Substantia nigra (tissue), 51 donors: ENCODE measurements at places on chromosomes 12 and 14.

DNA sequence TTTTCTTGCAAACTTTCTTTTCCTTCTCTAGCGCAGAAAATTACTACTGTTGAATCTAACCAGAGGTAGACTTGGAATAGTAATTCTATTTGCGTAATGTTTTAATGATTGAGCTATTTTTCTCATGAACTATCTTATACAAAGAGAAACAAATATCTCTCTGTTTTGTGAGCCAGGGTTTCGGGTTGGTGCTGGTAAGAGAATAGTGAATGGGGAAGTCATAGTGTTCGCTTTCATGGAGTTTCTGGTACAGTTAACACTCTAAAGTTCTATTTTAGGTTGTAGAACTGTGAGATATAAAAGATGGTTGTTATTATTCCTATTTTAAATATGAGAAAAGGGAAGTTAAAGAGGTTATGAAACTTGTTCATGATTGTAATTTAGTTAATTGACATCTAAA is 6.6 kb downstream of the CLEC1B start:
- no peak for DNase-seq

GRCh38 chr12:4106621-4107020 is 166.9 kb upstream of the CCND2 start:
- no peak for DNase-seq

DNA sequence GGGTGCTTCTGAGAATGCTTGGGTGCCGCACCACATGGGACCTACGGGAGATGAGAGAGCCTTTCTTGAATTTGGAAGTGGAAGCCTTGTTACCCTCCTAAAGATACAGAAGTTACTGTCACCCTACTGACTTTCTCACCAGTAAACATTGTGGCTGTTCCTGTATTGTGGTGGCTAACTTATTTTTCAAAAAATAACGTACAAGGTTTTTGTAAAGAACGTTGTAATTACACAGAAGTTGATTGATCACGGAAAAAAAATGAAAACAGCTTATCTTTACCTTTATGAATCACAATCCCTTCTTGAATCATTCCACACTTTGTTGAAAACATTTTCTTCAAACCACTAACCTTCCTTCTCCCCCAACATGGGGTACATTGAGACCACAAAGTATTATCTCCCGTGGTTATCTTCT is 22.0 kb upstream of the PPFIBP1 start:
- no peak for DNase-seq

- DNase-seq, result no peak
Measured at GRCh38 chr12:98439981-98440581, 75.3 kb upstream of the TMPO start.

- no peak for DNase-seq
Measured at GRCh38 chr12:19886639-19887064, 447.4 kb downstream of the AEBP2 start.

- peak; percentile 39 for DNase-seq
Measured at GRCh38 chr12:109115758-109116610, at the start of gene ACACB. Gene ACACB, plus strand, starts transcription at chr12:109116587. Its CDS starts 22,819 bp downstream, at chr12:109139406.

DNA sequence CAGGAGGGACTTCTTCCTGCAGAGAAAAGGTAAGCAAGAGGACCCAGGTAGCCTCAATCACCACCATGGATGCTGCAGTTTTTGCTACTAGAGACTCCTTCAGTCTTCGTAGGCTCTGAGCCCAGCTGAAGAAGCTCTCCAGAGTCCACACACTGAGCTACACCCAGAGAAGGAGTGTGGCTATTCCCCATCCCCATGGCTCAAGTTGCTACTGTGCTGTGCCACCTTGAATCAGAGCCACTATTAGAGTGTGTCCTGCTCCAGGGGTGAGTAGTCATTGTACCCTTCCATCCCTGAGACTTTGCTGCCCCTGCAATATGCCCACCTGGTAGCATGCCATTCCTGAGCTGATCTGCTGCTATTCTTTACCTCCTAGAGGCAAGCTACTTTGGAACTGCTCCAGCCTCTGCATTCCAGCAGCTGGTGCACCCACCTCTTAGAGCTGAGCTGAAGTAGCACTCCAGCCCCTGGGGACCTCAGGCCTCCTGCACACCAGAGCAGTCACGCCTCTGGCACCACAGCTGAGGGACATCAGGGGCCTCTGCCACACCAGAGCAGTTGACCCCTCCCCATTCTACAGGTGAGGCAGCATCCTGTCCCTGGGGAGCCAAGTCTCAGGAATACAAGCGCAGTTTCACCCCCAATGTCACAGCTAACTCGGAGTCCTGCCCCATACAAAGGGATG is 213.0 kb downstream of the TRHDE start:
- no peak for DNase-seq

- no peak for DNase-seq
Measured at GRCh38 chr14:50344116-50344775, 32.1 kb downstream of the DMAC2L start.

- no peak for DNase-seq
Measured at GRCh38 chr14:23469906-23470403, 452 bp downstream of the NGDN start.

DNA sequence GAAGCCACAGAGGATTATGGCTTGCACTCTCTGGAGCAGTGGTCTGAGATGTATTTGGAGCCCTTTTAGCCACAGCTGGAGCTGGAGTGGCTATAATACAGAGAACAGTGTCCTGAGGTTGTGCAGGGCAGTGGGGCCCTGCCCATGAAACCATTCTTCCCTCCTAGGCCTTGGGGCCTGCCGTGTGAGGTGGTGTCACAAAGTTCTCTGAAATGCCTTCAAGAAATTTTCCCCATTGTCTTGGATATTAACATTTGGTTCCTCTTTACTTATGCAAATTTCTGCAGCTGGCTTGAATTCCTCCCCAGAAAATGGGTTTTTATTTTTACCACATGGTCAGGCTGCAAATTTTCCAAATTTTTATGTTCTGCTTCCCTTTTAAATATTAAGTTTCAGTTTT is 79.3 kb downstream of the UNC79 start:
- DNase-seq, result no peak

DNA sequence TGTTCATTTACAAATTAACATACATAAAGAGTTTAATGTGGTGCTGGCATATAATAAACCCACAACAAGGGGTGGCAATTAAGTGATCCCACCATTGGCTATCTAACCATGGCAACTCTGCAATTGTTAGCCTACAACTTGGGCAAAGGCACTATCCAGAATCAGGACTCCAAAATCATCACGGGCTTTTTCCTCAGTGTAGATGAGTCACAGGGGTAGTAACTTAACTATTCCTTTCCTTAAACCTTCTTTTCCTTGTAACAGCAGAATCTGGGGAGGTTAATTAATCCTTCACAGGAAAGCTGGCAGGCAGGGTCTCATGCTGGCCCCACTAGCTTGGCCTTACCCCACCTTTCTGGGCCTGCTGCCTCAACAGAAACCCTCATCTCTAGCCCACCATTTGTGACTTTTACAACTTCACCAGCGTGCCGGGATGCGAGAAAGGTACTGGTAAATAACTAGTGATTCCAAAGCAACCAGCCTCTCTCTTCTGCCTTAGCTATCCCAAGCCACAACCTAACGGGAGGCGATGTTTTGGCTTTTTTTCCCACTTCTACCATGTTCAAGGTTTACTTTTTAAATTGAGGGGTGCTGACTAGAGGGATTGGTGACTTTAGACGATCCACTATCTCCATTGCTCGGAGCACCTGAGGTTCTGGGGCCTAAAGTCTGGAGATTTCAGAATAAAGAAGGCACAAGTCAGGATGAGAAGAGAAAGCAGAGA is 744 bp downstream of the ATP5MC2 start:
- DNase-seq, result no peak

DNA sequence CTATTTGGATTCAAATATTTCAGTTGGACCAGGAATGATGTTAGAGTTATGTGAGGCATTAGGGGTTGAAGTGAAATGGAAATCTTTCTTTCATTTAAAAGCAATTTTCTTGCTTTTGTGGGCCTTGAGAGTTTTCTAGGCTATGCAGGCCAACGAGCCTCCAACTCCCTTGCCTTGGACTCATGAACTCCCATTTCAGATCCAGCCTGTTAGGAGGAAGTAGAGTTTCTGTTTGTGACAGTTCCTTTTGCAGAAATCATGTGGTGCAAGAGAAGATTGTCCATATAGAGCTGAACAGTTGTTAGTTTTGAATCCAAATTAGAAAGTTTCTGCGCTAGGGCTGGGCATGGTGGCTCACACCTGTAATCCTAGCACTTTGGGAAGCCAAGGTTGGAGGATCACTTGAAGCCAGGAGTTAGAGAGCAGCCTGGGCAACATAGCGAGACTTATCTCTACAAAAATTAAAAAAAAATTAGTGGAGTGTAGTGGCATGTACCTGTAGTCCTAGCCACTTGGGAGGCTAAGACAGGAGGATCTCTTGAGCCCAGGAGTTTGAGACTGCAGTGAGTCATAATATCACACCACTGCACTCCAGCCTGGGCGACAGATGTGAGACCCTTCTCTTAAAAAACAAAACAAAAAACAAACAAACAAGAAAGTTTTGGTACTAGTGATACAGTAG is 47.3 kb upstream of the MED13L start:
- no peak for DNase-seq

GRCh38 chr14:79438696-79439342 is 772.5 kb downstream of the DIO2 start:
- no peak for DNase-seq

DNA sequence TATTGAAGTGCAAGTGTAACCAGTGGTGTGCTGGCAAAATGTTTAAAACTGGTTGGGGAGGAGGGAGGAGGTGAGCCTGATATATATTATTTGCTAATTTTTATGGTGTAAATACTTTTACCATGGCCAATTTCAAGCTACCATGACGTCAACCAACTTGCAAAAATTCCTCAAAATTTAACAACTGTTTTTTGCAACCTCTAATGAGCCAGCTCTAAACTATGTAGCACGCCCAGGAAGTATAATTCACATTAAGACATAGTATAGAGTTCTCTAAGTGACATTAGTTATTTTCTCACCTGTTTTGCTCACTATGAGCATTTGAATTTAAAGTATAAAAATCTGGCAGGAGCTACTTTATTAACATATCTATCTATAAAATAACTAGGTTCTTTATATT is 41.4 kb downstream of the ATL1 start:
- no peak for DNase-seq

GRCh38 chr12:79186506-79186905 is 321.9 kb downstream of the SYT1 start:
- DNase-seq, result no peak

- no peak for DNase-seq
Measured at GRCh38 chr14:57875296-57875695, 9.4 kb upstream of the SLC35F4 start.

DNA sequence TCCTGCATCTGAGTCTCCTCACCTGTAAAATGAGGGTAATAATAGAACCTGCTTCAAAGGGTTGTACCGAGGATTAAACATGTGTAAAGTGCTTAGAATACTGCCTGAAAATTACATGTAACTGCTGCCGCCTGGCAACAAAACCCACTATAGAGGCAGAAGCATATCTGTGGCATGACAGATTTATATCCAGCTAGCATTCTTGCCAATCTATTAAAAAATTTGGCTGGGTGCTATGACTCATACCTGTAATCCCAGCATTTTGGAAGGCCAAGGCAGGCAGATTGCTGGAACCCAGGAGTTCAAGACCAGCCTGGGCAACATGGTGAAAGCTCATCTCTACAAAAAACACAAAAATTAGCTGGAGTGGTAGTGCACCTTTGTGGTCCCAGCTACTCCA is 16.4 kb upstream of the KSR2 start:
- DNase-seq, result no peak

DNA sequence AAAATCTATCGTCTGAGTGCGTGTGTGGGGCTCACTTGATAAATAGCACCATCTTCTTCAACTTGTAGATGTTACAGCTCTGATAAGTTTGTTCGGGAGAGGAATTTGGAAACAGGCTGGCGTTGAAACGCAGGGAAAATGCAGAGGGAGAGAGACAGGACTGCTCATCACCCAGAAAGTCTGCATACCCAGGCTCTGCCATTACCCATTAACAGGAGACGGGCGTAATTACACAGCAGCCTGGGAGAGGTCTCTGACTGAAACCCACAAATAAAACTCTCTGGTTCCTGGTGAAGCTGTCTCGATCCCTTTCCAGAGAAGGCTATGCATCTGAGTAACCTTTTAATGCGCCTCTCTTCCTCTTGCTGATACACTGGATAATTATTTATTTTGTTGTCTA is 547.3 kb downstream of the BCL11B start:
- DNase-seq, result no peak

GRCh38 chr12:119730381-119730780 is 62.4 kb downstream of the PRKAB1 start:
- DNase-seq, result no peak

DNA sequence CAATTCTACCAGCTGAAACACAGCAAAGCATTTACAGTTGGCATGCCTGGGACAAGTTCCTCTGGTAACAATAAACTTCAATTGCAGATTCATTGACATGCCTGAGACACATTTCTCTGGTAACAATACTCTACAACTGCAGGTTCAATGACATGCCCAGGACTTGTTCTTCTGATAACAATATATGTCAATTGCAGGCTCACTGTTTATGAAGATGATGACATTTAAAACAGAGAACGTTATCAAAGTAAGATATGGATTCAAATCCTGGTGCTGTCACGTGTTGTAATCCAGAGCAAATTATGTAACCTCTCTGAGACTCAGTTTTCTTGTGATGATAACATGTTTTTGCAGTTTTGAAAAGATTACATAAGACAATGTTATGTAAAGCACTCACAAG is 20.5 kb downstream of the KITLG start:
- no peak for DNase-seq

GRCh38 chr12:45477526-45477925 is 252.0 kb upstream of the ARID2 start:
- DNase-seq, result no peak

DNA sequence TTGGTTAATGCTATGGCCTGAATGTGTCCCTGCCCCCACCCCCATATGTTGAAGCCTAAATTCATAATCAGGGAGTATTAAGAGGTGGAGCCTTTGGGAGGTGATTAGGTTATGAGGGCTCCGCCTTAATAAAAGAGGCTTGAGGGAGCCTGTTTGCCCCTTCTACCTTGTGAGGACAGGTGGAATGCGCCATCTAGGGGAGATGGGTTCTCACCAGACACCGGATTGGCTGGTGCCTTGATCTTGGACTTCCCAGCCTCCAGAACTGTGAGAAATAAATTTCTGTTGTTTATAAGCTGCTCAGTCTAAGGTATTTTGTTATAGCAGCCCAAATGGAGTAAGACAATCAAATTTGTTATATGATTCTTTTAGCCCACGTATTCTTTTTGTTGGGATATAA is 148.3 kb downstream of the PTCSC3 start:
- no peak for DNase-seq

DNA sequence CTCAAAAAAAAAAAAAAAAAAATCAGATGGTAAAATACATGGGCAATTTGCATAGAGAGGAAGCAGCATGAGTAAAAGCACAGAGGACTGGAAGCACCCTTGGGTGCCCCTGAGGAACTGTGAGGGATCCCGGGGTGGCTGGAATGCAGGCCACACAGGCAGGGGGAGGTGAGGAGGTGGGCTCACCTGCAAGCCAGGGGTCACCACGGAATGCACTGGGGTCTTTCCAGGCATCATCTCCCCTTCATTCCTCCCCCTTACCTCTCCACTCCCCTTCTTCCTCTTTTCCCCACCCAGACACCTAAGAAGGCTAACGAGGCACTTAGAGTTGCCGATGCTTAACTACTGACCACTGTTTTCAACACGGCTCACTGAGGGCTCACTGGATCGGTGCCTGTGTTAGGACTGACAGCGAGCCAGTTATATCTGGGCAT is 14.4 kb upstream of the HIP1R start:
- DNase-seq, result no peak
